HuH-7.5 (cell line): ENCODE measurements at places on chromosomes 6 and 20.
A peak's percentile ranks its signal among the peaks of the same experiment; 100 is the strongest.

DNA sequence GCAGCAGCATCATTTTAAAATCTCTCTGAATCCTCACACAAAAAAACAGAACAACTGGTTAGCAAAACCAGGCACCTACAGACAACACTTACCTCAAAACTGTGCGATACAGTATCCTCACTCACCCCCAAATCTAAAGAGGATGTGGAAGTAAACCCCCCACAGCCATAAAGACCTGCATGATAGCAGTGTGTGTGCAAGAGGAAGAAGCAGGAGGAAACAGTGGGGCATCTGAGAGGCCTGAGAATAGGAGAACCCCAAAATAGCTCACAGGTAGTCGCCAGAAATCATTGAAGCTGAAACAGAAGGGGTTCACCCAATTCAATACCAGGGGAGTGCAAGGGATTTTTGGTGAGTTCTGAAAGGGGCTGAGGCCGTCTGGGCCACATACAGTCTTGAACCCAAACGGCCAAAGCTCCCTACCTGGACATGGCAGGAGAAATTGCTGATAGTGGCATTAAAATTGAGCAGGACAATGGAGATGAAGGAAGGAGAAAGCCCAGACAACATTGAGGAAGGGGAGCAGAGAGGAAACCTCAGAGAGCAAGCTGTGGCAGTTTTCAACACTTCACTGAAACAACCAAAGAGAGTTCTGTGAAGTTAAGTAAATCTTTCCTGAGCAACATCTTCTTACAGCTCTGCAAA, 129.7 kb downstream of the FIG4 start:
- no peak for DNase-seq

DNA sequence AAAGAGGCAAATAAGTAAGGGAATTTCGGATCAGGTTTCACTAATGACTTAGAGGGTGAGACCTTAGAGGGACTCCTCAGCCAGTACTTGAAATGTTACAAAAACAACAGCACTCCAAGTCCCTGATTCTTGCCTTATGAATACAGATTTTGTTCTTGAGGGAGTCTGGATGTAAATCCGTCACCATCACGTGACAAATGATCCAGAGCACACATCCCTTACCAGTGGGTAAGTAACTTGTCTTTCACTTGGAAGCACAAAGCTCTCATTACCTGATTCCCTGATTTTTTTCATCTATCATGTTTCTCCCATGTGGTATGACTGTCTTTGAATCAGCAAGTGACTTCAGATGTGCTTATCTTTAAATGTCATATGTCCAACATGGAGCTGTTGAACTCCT, 595.3 kb upstream of the POU3F2 start:
- no peak for DNase-seq

- no peak for DNase-seq
Observed at GRCh38 chr20:1389703-1390580, 2.9 kb downstream of the FKBP1A start.

GRCh38 chr6:154901876-154902552, 93.1 kb upstream of the TIAM2 start:
- DNase-seq: no peak

GRCh38 chr20:53621482-53622246, 28.0 kb upstream of the ZNF217 start:
- peak; percentile 85 for DNase-seq

DNA sequence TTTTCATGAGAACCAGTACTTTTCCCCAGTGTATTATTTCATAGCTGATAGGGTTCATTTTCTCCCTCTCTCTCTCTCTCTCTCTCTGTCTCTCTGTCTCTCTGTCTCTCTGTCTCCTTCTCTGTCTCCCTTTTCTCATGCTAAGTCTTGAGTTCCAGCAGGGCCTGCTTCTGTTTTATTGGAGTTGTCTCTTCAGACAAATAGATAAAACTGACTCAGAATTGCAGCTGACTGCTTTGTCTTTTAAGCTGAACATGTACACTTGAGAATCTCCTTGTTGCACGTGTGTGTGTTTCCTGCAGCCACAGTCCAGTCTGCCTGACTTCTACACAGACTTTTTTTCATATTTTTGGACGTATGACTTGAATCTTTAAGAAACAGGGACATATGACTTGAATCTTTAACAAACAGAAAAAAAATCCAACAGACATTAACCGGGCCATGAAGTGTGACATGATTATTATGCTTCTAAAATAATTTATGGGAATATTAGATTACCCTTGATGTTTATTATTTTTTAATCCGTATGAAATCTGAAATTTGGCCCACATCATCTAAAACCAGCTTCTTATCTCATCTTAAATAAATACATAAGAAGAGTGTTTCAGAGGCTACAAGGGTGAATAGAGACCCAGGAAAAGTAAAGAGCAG, 71.5 kb downstream of the JAG1 start:
- DNase-seq: no peak

DNA sequence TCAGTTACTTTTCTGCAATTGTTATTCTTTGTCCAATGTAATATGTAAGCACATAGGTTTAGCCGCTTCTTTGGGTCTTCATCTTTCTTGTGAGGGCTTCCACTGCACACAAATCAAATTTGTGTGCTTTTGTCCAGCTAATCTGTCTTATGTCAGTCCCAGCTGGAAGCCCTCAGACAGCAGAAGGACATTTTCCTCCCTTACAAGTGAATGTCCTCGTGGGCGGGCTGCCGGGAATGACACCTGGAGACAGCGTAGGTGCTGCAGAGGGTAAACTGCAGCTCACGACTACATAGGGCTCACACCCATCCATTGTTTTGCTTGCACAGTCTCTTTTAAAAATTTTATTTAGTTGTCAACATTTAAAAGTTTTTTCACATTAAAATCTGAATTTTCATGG, 24.6 kb upstream of the PPP1R14C start:
- no peak for DNase-seq

DNA sequence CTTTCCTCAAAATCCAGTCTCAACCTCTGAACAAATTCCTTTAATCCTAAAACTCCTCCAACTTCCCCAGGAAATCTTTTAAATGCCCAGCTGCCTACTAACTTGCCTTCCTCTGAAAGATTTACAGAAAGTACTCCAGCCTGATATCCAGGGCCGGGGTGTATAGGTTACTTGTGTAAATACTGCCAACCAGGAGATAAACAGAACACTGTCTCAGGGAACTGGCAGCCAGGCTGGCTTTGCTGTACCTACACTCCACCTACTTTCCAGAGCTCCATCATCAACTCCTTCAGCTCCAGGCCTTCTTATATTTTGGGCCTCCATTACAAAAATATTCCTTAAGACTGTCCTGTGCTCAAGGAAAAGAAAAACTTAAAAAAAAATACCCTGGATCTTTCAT, 85.9 kb downstream of the CEP162 start:
- no peak for DNase-seq

DNA sequence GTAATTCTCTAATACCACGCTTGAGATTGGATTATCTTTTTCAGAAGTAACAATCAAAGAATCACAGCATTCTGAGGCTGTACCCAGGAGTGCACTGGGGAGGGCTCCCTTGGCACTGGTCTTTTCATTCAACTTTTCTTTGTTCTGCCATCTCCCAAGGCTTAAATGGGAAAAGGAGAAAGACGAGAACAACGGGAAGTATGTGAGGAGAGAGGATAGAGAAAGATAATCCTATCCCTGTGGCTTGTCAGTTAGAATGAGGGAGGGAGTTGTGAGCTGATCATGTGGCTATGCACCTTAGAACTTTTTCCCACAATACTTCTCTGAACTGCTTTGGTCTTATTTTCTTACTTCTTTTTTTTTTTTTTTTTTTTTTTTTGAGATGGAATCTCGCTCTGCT, 83.1 kb downstream of the CAP2 start:
- DNase-seq: no peak

- no peak for DNase-seq
Observed at GRCh38 chr6:84037425-84038089, 4.0 kb downstream of the MRAP2 start.

DNA sequence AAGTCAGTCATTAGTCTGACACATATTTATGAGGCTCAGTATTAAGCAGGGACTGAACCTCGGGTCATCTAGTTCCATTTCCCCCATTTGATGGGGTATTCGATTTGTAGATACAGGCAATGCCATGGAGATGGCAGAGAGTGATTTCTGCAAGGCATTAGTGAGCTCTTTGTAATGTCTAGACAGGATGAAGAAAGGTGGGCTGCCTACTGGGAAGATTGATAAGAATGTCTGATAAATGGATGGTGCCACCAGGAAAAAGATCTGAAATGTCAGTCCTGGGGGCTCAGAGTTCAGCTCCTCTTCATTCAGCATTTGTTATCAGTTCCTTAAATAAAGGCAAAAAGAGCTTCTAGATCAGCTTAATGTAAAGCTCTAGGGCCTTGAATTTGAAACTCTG, 51.4 kb downstream of the HS3ST5 start:
- no peak for DNase-seq

DNA sequence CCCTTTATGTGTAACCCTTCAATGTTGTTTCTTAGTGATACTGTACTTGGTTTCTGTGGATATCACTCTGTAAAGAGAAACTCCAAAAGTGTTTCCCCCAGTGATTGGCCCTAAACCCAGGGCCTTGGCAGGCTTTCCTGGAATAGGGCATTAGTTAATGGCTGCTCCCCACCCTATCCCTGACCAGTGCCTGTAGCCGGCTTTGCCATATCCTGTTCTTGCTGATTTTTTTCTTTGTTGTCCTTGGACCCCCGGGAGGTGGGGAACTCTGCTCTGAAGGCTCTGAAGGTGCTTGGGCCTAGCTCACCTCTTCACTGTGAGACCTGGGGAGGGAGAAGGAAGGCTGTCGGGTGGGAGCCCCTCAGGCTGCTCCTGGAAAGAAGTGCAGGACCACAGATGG, 120.1 kb downstream of the TCP11 start:
- no peak for DNase-seq

DNA sequence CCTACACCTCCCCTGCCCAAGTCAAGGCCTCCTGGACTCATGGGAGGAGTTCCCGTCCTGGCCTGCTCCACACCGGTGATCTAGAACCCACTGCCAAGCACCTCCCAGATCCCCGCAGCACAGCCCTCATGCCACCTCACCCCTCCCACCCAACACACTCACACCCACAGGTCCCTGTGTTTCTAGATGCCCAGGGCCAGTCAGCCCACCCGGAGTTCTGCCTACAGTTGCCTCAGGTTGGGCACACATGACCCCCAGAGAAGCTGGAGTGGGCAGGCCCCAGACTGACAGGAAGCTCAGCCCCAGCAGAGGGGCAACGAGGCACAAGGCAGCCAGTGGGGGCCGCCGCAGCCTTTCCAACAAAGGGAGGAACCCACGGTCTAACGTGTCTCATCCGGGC, 29.6 kb downstream of the RRBP1 start:
- DNase-seq: no peak

- DNase-seq: no peak
Observed at GRCh38 chr6:44672841-44673240, 285.3 kb downstream of the CDC5L start.

DNA sequence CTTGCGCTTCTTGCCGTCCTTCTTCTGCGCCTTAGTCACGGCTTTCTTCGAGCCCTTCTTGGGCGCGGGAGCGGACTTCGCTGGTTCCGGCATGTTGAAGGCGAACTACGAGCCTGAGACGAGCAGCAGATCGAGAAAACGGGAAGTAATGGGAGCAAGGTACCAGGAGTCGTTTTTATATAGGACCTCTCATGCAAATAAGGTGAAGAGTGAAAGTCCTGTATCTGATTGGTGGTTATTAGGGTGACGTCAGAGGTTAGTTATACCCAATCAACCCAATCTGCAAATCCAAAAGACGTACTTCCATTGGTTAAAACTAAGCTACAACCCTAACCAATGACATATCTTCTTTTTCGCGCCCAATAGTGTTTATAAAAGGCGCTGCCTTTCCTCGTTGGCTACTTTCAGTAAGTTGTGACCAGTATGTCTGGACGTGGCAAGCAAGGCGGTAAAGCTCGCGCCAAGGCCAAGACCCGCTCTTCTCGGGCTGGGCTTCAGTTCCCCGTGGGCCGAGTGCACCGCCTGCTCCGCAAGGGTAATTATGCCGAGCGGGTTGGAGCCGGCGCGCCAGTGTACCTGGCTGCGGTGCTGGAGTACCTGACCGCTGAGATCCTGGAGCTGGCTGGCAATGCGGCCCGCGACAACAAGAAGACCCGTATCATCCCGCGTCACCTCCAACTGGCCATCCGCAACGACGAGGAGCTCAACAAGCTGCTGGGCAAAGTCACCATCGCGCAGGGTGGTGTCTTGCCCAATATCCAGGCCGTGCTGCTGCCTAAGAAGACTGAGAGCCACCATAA, 100.6 kb upstream of the PRSS16 start:
- DNase-seq: peak; percentile 79

- DNase-seq: no peak
Observed at GRCh38 chr6:6998194-6998569, 109.6 kb upstream of the RREB1 start.

- no peak for DNase-seq
Observed at GRCh38 chr6:47781732-47782131, at the start of gene OPN5. Gene OPN5 (plus strand): TSS chr6:47782032. CDS start chr6:47782067, 35 bp downstream.

DNA sequence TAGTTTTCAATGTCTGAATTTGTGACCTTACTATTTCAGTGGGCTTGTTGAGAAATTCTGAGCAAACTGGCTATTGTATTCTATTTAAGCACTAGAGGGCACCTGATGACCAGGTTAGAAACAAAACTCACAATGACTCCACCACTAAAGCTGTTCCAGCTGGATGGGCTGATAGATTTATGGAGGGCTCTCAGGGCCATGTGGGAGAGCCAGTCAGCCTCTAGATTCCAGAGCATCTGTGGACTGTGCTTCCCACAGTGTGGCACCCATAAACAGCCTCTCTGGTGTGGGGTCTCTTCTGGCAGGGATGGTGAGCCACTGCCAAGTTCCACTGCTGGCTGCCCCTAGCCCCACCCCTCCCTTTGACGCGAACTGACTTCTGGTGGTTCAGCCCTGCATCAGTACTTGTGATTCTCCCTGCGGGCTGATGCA, 29.2 kb downstream of the C6orf58 start:
- peak; percentile 18 for DNase-seq

GRCh38 chr6:33418690-33419291, 884 bp upstream of the CUTA start:
- DNase-seq: no peak

GRCh38 chr6:46128476-46128875, 1.3 kb upstream of the ENPP4 start:
- no peak for DNase-seq

GRCh38 chr20:32971703-32972161, 32.5 kb downstream of the SUN5 start:
- DNase-seq: no peak

DNA sequence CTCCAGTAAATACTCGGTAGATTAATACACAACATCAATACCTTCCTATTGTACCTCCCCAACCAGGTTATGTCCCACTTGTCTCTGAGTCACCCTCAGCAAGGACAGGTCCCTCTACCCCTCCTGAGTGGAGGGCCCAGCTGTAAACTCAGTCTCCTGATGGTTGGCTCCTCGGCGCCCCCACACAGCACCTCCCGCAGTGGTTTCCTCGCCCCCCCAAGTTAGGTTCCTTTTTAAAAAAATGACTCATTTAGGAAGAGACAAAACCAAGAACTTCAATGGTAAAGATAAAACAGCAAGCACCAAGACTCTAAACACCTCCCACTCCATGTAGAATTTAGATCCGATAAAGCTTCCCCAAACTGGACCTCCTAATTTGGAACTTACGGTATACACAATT, 83.5 kb downstream of the TRERF1 start:
- DNase-seq: no peak

DNA sequence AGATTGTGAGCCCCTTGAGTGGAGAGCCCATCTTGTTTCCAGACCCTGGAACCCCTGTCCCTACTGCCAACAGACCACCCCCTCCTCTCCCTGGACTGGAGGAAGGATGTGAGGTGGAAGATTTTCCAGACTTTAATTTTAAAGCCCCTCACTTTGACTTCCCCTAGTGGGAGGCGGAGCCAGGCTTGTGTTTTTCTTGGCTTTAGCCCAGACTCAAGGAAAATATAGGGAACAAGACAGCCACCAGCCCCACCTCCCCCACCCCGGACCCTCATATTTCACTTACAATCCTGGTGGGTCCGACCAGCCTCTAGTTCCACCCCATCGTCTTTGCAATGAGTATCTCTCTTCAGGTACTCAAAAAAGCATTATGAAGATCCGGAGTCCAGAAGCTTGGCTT, 40.8 kb downstream of the NCR2 start:
- DNase-seq: no peak
